ENCODE measurements at places on chromosomes 2 and 18.

DNA sequence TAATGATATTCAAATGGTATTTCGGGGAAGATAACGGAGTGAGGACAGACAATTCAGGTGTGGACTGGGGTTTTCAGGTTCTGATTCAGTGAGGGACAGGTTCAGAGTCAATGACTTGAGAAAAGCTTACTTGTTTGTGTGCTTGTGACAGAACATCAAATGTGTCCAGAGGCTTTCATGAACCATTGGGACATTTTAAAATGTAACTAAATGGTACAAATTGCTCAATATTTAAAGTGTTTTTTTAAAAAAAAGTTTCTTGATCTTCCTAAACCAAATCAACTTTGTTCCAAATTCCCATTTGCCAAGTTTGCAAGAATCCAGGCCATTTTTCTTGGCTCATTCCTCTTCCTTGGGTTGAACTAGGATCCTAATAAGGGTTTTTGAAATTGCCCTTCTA is 59.4 kb upstream of the BZW1 start:
- no peak for DNase-seq

DNA sequence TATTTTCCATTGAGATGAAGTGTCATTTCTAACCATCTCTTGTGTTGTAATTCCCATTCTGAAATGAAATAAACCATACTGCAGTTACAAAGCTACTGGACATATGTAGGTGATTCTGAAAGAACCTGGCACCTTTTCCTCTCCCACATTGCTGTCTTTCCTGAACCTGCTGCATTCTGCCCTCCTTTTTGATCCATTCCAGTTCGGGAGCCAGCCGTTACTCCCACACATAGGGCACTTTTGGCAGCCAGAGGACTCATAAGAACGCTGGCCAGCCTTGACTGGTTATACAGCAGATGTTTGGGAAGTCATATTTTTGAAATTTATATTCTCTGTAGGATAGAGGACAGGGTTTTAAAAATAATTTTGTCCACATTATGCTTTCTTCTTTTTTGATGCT is 369.8 kb upstream of the CDH7 start:
- no peak for DNase-seq

DNA sequence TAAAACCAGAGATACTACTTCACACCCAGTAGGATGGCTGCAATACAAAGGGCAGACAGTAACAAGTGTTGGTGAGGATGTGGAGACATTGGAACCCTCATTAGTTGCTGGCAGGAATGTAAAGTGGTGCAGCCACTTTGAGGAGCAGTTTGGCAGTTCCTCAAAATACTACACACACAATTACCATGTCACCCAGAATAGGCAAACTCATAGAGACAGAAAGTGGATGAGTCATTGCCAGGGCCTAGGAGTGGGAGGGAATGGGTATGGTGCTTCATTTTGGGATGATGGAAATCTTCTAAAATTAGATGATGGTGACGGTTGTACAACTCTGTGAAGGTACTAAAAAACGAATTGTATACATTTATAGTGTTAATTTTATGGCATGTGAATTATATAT is 54.8 kb downstream of the ATP9B start:
- no peak for DNase-seq

GRCh38 chr18:41004324-41004723 is 950.7 kb upstream of the PIK3C3 start:
- no peak for DNase-seq

DNA sequence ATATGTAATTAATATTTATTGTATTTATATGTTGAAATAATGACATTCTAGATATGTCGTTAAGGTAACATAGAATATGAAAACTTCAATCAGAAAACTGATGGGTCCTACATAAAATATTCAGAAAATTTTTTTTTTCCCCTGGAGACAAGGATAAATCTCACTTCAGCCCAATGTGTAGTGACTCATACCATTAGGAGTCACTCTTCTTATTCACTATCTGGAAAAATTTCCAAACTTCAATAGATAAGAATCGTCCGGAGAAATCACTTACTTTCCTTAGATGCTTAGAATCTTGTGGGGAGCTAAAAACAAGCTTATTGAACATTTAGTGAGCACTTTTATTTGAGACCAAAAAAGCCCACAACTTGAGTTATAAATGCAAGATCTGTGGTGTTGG is 4.6 kb downstream of the SERPINB13 start:
- DNase-seq = no peak

Data from CD4-positive, alpha-beta T cell treated with Interleukin-4 for 4 hours (primary cell).